ENCODE measurements at places on chromosomes 12 and 14.
A peak's percentile ranks its signal among the peaks of the same experiment; 100 is the strongest.

- no peak for DNase-seq
Measured at GRCh38 chr12:48572326-48572725, 2.5 kb upstream of the LALBA start.

GRCh38 chr12:52514471-52515318 lies 5.5 kb downstream of the KRT5 start:
- DNase-seq: no peak

DNA sequence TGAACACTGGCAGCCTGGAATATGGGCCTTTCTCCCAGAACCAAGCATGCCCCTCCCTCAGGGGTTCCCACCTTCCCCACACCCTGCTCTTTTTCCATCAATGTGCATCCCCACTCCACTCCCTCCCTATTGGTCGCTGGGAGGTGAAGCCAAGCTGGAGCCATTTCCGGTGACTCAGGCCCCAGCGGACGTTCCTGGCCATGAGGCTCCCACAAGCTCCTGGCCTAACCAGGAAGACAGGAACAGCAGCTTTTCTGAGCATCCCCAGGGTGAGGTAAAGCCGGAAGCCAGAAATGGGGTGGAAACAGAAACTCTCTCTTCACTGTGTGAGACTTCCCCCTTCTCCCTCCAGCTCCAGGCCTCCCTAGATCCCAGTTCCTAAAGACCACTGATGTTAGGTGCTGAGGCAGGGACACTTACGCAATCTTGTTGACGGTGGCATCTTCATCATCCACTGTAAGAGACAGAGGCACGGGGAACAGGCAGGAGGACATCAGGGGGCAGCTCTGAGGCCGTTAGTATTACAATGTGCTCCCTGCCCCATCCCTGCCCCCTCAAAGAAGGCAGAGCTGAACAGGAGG lies 5.1 kb downstream of the LMBR1L start:
- DNase-seq: no peak

DNA sequence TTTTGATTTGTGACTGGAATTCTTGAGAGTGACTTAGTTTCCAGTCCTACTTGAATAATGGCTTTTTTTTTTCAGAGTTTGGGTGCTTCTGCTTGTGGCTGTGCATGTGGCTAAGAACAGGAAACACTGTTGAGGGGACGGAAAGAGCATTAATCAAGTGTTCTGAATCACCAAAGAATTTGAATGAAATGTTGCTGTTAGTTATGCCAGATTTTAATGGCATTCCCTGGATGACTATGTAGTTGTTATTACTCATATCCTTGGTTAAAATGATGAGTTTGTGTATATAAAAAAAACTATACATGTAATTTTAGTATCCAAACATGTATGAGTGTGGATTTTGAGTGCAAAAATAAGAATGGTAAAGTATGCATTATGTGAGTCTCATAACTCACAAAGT lies 347.9 kb downstream of the BCAT1 start:
- DNase-seq: no peak

DNA sequence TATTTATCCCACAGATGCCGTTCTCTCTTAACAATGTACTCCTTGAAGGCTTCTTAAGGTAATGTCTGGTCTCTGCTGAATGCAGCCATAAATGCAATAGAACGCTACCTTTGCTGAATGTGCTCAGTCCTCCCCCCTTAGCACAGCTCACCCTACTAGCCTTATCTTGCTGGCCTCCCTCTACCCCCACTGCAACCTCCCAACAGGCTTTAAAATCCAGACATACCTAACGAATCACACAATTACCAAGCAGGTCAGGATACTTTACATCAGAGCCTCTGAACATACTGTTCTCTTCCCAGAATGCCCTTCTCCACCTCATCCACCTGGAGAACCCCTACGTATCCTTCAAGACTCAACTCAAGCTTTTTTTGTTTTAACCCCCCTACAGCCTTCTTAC lies 51.0 kb upstream of the CRADD start:
- DNase-seq: peak; percentile 62

GRCh38 chr12:26825459-26826016 lies 7.5 kb downstream of the ITPR2 start:
- DNase-seq: no peak

DNA sequence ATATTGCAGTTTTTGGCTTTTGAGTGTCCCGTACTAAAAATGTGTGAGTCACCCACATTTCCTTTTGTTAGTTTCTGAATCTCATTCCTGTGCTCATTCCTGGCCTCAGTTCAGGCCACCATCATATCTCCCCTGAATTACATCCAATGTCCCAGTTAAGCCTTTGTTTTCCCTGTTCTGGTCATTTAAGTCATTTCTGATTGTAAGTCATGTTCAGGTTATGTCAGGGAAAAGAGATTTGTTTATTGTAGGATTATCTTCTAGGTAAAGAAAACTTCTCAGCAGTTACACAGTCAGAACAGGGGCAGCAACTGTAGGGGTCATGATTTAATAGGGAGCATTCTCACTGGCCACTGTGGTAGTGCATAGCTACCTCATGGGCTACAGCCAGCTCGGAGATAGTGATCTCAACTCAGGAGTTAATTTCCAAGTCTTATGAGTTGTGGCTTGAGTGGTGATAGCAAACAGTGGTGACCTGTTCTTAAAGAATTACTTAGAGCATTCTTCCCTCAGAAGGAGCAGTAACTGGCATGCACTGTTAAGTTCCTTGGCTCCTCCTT lies 6.7 kb downstream of the DDX47 start:
- DNase-seq: peak; percentile 96

DNA sequence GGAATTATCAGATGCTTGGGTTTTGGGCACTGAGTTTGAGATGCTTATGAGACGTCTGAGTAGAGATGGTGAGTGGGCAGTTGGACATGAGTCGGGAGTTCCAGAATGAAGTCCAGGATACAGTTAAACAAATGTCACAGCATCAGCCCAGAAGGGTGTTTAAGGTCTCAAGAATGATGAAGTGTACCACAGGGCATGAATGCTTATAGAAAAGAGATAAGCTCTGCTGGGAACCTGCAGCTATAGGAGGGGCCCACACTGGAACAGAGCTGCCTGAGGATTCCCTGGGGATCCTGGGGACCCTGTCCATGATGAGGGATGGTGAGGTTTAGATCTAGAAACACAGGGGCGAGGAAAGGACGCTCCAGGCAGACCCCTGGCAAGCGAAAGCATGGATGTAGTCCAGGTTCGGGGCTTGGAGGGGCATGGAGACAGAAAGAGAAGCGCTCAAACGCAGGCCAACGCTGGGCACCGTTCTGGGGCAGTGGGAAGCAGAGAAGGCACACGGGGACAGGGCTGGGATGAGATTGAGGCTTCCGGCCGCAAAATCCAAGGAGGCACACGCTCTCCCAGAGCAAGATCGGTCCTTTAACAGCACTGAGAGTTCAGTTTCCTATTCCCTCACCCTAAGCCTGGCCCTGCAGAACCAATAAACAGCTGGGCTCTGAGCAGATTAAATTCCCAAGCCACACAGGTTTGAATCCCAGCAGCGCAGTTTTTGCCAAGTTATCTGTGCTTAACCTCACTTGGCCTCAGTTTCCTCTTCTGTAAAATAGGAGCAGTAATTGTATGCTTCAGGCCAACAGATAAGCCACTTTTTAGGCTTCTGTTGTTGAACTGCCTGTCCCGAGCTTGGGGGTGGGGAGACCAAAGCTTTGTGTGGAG lies 52.9 kb downstream of the EID3 start:
- DNase-seq: no peak

DNA sequence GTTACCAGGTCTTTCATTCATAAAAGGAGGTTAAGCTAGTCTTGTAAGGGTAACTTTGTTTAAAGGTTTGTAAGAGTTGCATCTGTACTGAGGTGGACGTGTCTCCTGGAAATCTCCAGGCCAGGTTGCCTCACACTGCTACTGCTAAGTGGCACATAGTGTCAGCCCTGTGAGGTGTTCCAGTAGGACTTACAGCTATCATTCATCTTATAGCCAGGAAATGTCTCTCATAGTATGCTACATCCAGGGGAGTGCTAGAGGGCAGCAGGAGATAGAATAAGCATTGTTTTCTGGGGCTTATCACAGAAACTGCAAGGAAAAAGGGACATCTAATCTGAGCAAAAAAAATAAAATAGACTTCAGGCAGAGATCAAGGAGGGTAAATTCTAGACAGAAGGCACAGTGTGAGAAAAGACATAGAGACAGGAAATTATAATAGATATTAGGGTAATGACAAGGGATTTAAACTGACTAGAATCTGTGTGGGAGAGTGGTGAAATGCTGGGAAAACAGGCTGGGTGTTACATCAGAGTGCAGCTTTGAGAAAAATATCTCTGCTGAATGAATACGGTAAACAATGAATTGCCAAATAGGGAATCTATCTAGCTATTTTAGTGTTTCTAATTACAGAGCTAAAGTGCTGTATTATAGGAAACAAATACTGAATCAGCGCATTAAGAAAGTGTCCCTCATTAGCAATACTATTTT lies 205.1 kb upstream of the ABCD2 start:
- DNase-seq: peak; percentile 56

DNA sequence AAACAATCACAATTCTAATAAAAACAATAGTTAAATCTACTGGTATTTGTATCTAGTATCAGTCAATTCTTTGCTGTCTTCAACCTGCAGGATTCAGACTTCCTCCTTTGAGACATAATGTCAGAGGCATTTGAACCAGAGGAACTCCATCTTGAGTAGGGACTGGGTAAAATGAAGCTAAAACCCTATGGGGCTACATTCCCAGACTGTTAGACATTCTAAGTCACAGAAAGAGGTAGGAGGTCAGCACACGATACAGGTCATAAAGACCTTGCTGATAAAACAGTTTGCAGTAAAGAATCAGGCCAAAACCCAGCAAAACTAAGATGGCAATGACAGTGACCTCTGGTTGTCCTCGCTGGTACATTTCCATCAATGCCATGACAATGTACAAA lies 48.2 kb upstream of the MAP3K9 start:
- no peak for DNase-seq

GRCh38 chr12:25323581-25323982 lies 72.9 kb upstream of the KRAS start:
- DNase-seq: no peak

DNA sequence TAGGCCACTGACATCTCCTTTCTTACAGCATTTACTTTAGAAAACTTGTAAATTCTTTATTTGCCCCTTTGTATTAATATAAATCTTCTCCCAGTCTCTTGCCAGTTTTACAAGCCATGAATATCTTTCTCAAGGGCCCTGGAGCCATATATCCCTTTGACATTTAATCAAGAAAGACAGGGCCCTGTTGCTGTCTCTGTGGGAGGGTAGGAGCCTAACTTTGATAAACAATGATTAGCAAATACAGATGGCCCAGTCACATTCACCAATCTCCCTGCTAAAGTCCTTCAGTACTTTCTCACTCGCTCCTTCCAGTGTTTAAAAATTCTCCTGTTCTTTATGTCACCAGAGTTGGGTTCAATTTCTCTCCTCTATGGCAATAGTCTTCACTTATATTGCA lies 479.8 kb upstream of the USP15 start:
- DNase-seq: peak; percentile 75

DNA sequence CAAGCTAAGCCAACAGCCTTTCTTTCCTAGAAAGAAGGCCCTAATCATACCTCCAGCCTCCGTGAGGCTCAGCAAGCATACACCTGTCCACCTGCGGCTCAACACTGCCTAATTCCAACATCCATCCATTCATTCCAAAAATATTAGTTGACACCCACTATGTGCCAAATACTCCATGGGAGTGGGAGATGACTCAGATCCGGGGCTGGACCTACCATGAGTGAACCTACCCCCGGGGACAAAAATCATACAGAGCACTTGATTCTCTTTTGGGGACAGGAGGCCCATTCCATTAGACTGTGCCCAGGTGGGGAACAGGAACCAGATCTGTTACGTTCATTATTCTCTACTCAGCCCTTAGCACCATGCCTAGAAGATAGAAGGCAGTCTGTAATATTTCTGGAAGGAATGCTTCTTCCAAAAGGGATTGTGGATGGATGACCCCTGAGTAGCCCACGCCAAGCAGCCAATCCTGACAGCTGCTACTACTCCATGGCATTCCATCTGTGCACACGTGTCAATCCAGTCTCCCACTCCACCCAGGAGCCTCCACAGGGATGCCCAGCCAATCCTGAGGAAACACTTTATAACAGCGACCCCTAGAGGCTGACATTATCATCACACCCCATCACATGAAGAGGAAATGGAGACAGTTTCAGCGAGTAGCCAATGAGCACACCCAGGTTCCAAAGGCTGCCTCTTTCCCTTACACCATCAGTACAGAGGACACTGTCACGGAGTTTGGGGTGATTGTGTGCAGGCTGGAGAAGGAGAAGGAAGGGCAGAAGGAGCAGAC lies 170.7 kb downstream of the ESRRB start:
- DNase-seq: peak; percentile 91

- DNase-seq: no peak
Measured at GRCh38 chr14:59238216-59238615, 49.7 kb downstream of the DAAM1 start.

DNA sequence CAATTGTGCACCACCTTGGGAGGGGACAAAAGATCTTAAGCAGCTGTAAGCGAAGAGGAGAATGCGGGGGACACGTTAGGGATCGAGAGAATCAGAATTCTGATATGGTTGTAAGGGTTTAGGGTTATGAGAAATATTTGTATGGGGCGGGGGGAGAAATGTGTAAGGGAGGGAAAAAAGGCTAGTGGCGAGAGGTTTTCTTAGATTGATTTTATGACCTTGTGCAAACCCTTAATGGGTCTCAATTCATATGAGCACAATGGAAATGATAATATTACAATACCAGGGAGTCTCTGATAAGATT lies 396 bp downstream of the NDUFA9 start:
- DNase-seq: no peak

DNA sequence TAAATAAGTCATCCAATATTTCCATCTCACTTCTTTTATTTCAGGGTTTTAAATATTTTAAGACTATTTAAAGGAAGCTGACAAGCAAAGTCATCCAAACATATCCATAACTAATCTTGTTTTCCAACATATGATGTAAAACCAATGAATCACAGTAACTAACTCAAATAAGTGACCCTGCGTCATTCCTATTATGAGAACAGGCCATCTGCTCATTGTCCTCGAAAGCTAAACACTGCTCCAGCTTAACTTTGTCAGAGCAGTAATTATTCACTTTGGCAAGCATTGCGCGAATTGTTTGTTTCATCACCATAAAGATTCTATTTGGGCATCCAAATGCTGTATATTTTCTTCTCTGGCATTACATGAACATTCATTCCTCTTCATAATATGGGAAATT lies 99.1 kb downstream of the CAPZA3 start:
- DNase-seq: no peak

GRCh38 chr14:90416720-90417119 lies 19.9 kb downstream of the CALM1 start:
- no peak for DNase-seq

DNA sequence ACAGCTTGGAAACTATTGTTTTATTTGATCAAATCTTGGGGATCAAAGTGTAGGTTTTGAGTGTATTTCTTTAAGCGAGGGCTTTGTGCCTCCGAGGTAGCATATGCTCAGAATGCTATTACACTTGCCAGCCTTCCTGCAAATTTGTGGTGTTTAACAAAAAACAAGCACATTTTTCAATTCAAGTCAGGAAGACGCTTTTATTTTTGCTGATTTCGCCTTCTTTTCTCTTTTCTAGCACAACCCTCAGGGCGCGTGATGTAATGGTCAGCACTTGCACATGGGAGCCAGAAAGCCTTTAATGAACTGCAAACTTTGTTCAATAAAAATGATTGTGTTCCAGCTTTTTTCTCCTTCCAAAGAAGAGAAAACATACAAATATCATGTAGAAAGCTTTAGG lies 466.5 kb downstream of the PRKD1 start:
- DNase-seq: no peak
